ENCODE measurements at places on chromosomes 2 and 18.
A peak's percentile ranks its signal among the peaks of the same experiment; 100 is the strongest.

- DNase-seq: no peak
Measured at GRCh38 chr2:236209535-236209934, 41.3 kb upstream of the GBX2 start.

GRCh38 chr2:16258350-16258749 is 318.0 kb downstream of the MYCN start:
- DNase-seq: no peak

- DNase-seq: no peak
Measured at GRCh38 chr2:24456599-24457556, 34.2 kb upstream of the NCOA1 start.

DNA sequence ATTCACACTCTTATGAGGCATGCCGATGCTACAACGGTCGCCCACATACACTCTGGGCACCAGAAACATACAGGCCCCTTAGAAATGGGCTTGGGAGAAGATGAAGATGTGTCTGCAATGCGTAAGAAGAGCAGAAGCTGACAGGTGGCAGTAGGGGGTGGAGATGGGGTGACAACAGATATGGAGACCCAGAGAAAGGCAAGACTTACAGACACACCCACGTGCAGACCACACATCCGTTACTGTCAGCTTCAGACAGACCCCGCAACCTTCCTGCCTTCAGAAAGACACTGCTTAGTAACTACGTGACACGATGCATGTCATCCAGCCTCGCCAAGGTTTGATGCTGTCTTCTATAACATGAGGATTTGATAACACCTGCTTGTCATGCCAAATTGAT is 89.5 kb downstream of the ZFP36L2 start:
- DNase-seq: peak; percentile 80

GRCh38 chr2:207226671-207227061 is 60.9 kb upstream of the KLF7 start:
- DNase-seq: no peak

DNA sequence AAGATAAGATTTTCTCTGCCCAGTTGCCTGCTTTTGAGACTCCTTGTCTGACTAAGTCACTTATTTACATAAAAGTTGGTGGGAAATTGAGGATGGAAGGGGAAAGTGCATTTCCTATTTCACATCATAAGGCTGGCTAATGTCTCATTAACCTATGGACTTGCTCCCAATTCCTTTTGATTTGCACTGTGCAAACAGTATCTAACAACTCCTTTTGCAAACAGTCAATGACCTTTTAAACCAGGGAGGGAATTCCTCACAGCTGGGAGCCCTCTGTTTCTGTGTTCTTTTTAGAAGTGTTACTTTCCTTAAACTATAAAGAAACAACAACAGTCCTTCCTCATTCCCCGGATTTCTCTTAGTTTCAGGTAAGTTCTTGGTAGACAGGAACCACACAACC is 272.8 kb downstream of the RND3 start:
- DNase-seq: no peak

DNA sequence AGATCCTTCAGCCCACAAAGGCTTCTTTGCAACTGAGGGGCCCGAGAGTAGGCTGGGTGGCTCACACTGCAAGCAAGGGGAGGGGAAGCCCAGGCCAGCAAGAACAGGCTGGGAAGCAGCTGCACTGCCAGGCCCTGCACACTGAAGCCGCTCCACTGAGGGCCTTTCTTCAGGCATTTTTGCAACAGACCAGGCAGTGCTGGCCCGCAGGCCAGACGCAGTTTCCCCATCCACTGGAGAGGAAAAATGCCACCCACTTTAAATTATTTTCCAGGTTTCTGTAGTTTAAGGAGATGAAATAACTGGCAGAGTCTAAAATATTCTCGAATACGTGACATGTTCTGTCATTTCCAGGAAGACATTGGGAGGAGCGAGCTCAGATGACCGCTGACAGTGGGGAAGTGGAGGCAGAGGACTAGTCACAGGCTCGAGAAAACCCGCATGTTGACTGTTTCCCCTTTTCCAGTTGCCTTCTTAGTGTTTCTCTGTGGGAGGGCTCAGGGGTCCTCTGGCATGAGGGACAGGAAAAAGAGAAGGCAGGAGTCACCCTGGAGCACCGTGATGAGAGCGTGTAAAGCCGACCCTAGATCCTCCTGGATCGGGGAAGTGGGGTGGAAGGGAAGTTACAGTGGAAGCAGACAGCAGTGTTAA is 53.3 kb upstream of the B3GNT7 start:
- DNase-seq: no peak

DNA sequence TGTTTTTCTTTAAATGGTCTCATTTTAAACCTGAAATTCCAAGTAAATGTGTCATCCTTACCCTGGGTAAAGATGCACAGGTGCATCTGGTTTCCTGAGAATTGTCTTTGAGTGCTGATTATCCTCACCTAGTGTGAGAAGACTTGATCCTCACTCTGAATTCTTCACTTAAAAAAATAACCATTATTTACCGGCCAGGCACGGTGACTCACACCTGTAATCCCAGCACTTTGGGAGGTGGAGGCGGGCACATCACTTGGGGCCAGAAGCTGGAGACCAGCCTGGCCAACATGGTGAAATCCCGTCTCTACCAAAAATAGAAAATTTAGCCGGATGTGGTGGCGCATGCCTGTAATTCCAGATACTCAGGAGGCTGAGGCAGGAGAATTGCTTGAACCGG is 9.9 kb upstream of the WNT6 start:
- DNase-seq: no peak

DNA sequence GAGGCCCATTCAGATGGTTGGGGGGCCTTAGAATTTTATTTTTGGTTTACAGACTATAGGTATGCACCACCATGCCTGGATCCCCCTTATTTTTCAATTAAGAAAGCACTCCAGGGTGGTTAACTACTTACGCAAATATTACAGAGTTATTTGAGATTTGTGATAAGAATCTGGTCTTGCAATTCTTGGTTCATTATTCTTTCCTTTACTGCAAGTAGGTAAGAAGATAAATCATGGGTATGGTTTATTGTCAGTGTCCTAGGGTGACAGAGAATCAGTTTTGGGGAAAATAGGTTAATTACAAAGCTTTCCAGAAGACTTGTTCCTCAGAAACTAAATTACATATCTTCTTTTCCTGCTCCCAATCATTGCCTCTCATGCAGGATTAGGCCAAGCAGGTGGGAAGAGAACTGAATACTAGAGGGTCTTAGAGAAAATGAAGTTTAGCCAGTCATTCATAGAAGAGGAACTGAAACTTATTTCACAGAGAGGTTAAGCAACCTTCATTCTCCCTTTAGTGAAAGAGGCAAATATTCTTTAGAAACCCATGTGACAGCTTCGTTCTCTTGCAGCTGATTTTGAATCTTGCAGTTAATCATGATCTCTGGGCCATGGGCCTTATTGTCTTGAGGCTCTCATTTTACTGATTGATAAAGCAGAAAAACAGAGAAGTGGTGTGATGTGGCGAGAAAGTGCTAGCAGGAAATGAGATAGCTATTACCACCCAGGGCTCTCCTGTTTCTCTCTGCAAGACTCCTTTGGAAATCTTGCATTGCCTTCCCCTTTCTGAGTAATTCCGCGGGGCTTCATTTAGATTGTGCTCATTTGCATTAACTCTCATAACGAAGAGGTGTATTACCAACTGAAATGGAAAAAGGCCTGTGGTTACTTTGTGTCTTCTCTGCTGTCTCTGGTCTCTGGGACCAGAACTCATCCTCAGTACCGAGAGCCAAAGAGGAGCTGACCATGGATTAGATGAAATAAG is 44.8 kb upstream of the ARHGAP25 start:
- DNase-seq: no peak

DNA sequence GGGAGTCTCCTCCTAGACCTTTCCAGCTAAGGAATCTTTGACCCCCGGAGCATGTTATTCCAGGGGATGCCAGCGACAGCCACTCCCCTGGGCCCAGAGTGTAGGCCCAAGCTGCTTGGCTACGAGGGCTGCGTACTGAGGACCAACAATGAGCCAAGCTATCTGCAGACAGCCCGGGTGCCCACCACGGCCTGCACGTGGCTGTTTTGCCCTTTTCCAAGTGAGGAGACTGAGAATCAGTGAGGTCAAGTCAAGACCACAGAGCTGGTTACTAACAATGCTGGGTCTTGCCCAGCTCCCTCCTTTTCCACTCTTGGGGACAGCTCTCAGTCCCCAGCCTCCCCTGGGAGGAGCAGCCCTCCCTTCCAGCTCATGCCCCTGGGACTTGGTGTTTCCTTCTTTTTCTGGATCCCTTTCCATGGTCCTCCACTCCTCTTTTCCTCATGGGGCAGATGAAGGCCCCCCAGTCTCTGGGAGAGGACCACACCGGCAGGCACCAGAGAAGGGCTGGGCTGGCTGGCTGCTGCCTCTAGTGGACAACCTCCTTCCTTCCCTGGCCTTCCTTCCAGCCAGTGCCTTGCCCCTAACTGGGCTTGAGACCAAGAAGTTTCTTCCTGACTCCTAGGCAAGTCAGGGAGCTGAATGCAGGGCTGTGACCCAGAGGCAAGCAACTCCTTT is 550 bp upstream of the MALL start:
- DNase-seq: no peak

DNA sequence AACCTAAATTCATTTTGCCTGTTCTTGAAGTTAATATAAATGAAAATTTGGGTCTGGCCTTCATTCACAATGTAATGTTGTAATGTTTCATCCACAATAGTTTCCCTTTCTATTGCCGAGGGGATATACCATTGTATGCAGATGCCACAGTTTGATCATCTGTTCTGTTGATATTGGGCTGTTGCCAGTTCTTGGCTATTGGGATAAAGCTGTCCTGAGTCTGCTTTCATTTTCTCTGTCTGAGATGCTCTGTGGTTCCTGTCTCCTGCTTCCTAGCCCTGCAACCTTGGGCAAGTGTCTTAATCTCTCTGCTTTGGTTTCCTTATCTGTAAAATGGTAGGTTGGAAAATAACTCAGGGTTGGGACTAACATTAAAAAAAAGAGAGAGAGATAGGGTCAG is 25.2 kb downstream of the B3GNT2 start:
- no peak for DNase-seq

GRCh38 chr18:55503167-55503820 is 84.7 kb downstream of the TCF4 start:
- DNase-seq: no peak

- no peak for DNase-seq
Measured at GRCh38 chr2:172993931-172994717, 81.5 kb upstream of the MAP3K20 start.

- DNase-seq: no peak
Measured at GRCh38 chr2:218003981-218004419, 1.2 kb upstream of the TNS1 start.

DNA sequence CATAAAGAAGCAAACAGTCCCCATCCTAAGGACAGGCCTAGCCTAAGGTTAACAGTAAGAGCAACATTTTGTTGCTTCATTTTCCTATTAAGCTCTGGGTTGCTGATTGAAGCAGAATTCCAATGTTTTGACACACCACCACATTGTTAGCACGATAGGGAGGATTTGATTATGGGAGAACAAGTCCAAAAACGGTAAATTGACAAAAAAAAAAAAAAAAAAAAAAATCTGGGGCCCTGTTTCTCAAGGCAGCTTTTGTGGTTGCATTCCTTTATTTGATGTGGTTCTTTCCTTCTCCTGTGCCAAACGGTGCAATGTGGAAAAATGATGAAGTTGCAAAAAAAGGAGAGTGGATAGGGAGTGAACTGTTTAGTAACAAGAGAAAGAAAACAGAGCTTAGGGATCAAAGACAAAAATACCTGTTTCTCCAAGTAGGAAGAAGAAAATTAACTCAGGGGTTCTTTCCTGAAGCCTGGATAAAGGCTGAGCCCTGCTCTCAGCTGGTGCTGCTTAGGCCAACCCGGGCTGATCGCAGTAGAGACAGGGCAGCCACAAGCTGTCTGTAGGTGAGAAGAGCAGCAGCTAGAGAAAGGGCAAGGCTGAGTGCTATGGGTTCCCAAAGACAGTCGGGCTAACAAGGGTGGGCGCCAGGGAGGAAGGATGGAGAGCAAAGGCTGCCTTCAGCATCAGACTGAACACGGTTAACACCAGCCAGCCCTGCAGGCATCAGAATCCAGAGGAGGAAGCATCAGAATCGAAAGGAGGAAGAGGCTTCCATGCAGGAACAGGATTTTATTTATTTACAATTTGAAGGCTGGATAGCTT is 167.8 kb upstream of the FOSL2 start:
- no peak for DNase-seq

GRCh38 chr2:241983571-241984270 is 114.2 kb downstream of the RTP5 start:
- no peak for DNase-seq

DNA sequence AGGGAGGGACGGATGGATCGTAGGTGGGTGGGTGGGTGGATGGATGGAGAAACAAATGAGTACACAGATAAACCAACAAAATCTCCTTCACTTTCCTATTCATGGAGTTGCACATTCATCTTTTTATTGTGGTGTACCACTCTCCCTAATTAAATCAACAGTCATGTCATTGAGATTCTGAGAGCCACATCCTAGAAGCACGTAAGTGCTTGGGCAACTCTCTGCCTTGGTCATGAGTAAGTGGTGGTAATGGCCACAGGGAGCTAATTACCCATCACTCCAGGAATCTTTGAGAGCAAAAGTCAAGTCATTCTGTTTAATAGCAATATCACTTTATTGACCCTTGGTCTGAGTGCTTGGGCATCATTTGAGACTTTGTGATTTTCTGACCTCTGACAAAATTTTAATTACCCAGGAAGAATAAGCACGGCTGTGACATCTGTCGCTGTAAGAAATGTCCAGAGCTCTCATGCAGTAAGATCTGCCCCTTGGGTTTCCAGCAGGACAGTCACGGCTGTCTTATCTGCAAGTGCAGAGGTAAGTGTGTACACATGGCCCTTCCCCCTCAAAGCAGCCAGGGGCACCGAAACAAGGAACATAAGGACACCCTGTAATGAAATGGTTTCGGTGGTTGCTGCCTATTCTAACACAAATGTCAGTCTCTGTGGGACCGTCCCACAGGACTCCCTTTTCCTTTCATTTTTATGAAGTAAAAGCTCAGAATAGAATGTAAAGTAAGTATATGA is 85.9 kb downstream of the FEZ2 start:
- DNase-seq: no peak

GRCh38 chr18:8946066-8946838 is 156.2 kb upstream of the NDUFV2 start:
- no peak for DNase-seq

DNA sequence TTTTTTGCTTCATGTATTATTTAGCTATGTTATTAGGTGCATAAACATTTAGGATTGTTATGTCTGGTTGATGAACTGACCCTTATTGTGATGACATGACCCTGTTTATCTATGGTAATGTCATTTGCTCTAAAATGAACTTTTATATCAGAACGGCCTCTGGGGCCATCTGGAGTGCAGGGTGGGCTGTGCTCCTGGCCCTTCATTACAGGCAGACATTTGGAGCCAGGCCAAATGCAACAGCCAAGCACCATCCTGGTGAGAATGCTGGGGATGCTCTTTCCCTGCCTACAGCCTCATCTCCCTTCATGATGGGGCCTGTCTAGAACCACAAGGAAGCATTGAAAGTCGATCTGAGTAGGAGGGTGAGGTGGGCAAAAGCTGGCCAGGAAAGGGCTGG is 38.0 kb downstream of the HJURP start:
- no peak for DNase-seq

- DNase-seq: no peak
Measured at GRCh38 chr2:73092146-73092783, 20.5 kb downstream of the RAB11FIP5 start.

GRCh38 chr2:78383576-78383975 is 641.9 kb upstream of the REG3G start:
- DNase-seq: no peak

GRCh38 chr18:26487437-26487836 is 60.9 kb downstream of the KCTD1 start:
- no peak for DNase-seq

GRCh38 chr18:48529796-48530195 is 9.0 kb upstream of the CTIF start:
- DNase-seq: no peak

Measured in activated CD8-positive, alpha-beta memory T cell treated with anti-CD3 and anti-CD28 coated beads for 4 hours (primary cell).